ENCODE measurements at places on chromosomes 12 and 14. TPM values are rescaled to one million over a fixed set of nuclear protein-coding genes. Genes with fewer than 3 reads are reported as not detected.

GRCh38 chr14:61472801-61473376, 151.5 kb downstream of the PRKCH start:
- no peak for DNase-seq

DNA sequence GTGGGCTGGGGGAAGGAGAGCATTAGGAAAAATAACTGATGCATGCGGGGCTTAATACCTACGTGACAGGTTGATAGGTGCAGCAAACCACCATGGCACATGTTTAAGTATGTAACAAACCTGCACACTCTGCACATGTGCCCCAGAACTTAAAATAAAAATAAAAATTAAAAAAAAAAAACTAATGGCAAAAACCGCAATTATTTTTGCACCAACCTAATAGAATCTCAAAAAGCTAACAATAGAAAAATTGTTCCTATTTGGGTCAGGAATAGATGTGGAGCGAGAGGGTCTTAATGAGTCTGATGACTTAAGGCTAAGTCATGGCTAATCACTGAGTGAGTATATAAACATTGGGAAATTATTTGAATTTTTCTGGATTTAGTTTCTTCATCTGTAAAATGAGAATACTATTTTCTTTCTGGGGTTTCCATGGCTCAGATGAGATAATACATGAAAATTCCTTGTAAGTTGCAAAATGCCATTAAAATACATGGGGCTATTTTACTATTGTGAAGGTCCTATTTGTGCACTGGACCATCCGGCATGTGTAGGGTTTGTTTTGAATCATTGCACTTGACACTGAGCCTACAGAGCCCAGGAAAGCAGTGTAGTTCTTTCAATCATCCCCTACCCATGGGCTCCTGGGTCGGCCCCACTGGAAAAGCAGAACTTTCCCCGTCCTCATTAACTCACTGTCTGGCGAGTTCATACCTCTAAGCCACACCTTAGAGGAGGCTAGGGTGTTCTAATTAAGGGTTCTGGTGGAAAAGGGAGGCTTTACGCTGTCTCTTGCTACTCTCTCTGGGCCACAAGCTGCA, 164.1 kb upstream of the NTF3 start:
- DNase-seq = no peak

- peak; percentile 27 for DNase-seq
Measured at GRCh38 chr12:32533971-32534590, 134.7 kb downstream of the FGD4 start.

- no peak for DNase-seq
Measured at GRCh38 chr12:62516927-62517326, 50.3 kb downstream of the MON2 start.

DNA sequence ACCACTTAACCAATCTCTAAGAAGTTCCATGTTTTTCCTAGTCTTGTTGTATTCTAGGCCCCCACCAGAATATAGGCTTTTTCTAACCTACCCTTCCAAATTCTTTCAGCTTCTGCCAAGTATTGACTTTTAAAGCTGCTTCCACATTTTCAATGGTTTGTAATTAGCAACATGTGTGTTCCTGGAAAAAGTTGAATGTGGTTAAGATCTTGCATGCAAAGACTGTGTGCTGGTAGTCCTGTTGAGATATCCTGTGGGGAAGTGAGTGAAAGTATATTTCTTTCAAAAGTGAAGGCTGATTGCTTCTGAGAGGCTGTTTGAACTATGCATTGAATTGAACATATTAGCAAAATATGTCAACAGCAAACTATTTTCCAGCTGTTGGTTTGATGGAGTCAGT, 646 bp upstream of the OR6C4 start:
- DNase-seq = no peak

The TAS2R20 gene
- total RNA-seq = 3.8 TPM

The CNOT2 gene
- 127 TPM for total RNA-seq
